ENCODE measurements at places on chromosomes 1 and 21. TPM values are rescaled to one million over a fixed set of nuclear protein-coding genes. Genes with fewer than 3 reads are reported as not detected.
A peak's percentile ranks its signal among the peaks of the same experiment; 100 is the strongest.

DNA sequence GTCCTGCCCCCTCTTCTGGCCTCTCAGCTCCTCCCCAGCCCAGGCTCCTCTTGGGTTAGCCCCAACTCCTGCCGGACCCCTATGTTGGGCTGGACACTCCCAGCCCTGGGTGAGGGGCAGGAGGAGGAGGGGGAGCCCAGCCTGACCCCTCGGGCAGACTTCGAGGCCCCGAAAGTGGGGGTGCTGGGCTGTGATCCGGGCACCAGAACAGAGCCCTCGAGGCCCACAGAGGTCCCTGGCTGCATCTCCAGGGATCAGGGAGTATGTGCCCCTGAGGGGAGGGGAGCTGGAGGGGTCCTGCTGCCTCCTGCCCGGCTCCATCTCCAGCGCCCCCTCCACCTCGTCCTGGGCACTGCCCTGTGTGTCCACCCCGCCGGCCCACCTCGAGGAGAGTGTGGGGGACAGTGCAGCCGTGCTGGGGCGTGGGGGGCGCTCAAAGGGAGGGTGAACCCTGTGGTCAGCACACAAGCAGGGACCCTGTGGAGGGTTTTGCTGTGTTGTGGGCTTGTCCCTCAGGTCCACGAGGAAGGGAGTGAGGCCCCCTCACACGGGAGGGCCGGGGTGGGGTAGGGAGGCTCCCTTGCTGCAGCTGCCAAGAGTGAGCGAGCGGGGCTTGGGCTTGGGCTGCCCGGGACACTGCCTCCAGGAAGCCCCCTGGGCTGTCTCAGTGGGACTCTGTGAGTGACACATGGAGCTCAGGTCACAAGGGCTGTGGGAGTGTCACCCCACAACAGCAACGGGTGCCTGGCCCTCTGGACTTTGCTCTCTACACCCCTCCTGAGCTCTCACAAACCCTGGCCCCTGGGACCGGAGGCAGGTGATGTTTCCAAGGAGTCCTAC, 54.4 kb downstream of the COL18A1 start:
- no peak for DNase-seq

GRCh38 chr1:80447526-80447925, 1353.2 kb upstream of the ADGRL2 start:
- no peak for DNase-seq

GRCh38 chr1:218521414-218522169, 176.5 kb downstream of the TGFB2 start:
- DNase-seq: peak; percentile 48

DNA sequence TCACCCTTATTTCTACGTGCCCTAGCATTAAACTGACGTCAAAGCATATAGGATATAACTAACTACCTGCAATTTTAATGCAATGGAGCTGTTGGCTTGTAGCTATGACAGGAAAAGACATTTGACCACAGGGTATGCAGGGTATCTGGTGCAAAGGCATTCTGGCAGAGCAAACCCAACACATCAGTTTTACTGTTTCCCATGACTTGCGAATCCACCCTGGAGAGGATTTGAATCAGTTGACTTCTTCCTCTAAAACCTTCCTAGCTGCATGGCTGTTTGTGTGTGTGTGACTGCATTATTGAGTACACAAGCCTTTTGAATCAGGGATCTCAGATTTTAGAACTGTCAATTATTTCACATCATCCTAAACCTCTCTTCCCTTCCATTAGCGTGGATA, 41.7 kb upstream of the SYT14 start:
- no peak for DNase-seq

The PBX1 gene
- 169 TPM for total RNA-seq

GRCh38 chr1:154999571-155000410, 2.8 kb upstream of the ZBTB7B start:
- DNase-seq: peak; percentile 64

GRCh38 chr1:3581296-3582036, 29.8 kb downstream of the MEGF6 start:
- DNase-seq: no peak

DNA sequence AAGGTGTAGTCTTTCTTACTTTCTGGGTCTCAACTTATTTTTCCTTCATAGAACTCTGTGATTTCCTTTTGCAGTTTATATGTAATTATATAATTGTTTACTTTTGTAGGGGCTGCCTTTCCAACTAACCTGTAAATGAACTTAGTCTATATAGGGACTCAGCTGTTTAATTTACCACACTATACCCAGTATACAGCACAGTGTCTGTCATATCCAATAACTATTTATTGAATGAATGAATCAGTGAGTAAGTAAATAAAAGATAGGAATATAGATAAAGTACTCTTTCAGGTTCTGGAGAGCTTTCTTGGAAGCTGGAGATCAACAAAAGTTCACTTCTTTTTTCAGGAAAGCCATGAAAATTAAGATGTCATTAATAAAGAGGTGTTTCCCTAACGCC, 174.8 kb downstream of the NTNG1 start:
- DNase-seq: no peak

The FAM167B gene
- 8.3 TPM for total RNA-seq

The PWP2 gene
- 8.3 TPM for total RNA-seq

GRCh38 chr1:64042331-64043100, 160.9 kb upstream of the UBE2U start:
- DNase-seq: no peak

DNA sequence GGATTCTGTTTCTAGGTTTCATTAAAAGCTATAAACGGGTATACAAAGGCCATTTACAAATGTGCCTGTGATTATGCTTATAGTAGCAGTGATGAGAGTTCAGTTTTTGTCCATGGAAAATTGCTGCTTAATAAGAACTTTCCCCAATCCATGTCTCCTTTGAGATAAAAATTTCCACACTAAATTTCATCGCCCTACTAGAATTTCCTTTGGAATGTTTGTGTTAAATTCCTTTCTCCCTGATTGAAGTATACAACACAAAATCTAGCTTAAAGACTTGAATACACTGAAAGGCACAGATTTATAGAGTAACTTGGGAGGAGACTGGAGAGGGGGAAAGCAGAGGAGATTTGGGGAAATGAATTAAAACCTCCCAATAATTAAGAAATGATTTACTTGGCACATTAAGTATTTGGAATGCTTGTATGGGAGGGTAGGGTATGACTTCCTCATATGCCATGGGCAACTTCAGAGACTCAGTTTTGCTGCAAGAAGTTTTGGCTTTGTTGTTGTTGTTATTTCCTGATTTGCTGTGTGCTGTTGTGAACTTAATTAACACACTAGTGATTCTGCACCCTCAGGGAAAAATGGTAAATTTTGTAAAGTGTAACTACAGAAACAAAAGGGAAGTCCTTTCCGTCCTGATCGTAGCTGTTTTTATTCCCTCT, 157.6 kb upstream of the LMO4 start:
- no peak for DNase-seq

The SLC6A17 gene
- total RNA-seq: not detected

DNA sequence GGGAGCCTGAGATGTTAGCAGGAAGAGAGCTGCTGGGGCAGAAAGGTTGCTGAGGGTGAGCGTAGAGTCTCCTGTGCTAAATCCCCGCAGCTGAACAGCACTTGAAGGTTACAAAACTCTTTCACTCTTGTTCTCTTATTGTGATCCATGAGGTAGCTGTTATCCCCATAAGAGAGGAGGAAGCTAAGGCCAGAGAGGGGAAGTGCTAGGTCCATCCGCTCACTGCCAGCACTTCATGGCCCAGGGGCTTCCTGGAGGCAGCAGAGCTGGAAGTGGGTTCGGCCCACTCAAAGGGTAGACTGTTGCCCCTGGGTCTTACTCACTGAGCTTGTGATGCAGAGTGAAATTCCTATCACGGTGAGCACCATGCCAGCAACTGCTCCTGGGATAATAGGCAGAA, 5.6 kb downstream of the TMEM234 start:
- no peak for DNase-seq

DNA sequence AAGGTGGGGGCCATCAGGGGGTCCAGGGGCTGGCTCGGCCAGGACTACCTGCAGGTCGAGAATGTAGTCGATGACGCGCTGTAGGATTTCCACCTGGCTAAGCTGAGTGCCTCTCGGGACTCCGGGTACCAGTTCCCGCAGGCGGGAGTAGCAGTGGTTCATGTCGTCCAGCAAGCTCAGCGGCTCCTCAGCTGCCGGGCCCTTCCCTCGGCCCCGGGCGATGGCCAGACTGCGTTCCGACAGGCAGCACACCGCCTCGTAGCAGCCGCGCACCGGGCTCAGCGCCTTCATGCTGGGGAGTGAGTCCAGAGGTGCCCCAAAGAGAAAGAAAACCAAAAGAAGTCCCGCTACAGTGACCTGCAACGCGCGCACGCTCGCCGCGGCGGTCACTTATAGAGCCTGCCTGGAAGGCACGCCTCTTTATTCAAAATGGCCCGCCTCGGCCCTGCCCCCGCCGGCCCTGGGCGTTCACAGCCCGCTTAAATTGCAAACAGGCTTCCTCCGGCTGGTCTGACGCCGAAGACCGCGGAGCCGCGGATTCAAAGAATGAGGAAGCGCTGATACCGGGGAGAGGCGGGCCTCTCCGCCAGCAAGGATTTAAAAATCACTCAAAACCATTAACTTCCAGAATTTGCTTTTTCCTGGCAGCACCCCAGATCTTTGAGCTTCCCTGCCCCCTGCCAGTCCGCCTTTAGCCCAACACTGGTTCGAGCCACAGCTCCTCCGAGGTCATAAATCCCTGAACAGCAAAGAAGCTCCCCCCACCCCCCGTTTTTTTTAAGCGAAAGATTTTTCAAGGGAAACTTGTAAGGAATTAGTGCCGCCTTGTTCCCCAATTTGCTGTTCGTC, at the start of gene ID3:
Gene ID3, minus strand, starts transcription at position 366 of the 849 bp plus-strand sequence. Its CDS starts 75 bp downstream, at position 291.
- peak; percentile 98 for DNase-seq

DNA sequence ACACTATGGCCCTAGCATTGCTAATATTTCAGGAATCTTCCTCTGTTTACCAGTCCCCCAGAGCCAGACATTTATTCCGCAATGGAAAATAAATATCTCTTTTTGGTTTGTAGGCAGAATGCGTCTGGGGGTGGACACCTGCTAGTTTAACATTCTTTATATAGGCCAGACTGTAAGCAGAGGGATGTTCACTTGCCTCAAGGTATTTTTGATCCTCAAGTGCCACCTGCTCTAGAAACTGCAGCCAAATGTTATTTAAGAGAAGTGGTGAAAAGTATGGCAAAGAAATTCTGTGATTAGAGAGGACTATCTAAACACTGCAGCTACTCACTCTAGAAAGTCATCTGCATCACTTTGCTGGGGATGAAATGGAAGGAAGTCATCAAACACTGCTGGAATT, 164.7 kb downstream of the NEGR1 start:
- DNase-seq: no peak

GRCh38 chr1:231478019-231478785, 50.3 kb upstream of the TSNAX start:
- DNase-seq: no peak

The ADCY10 gene
- 0.13 TPM for total RNA-seq

GRCh38 chr1:77541162-77541545, 141.3 kb downstream of the ZZZ3 start:
- DNase-seq: no peak

The DEGS1 gene
- 30.9 TPM for total RNA-seq

The PROK1 gene
- 9.3 TPM for total RNA-seq

The MPL gene
- 0.55 TPM for total RNA-seq

GRCh38 chr1:34845131-34845901, 14.2 kb downstream of the SMIM12 start:
- no peak for DNase-seq

The WDR47 gene
- total RNA-seq: 18.8 TPM

DNA sequence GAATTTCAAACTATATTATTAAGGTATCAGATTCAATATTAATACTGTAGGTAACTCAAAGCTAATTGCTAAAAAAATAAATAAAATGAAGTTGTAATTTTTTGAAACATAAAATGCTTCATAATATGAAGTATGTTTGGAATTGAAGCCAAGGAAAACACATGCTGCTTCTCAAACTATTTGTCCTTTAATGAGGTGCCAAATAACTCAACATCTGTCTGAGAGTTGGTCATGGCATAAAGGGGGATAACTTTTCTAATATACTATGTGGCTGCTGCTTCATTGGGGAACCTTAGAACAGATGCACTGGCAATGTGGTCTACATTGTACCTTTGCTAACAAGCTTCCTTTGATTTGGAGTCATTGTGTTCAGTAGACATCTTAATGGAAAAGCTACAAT, 96.7 kb downstream of the PDE4B start:
- no peak for DNase-seq

DNA sequence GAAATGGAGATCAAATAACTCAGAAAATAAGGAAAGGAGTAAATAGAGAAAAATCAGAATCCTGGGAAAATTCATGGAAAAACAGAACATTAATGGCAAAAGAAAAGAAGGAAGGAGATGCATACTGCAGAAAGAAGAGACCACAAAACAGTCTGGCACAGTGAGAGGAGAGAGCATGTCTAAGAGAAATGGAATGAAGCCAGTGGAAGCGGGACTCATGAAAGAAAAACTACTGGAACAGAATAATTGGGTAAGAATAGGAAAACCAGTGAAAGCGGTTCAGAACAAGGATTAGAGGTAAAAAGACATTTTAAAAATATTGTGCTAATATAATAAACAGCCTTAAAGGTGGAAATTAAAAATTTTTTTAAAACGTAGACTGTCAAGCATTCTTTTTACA, 93.6 kb upstream of the GREM2 start:
- DNase-seq: no peak

- no peak for DNase-seq
Measured at GRCh38 chr1:67211589-67212563, 45.6 kb downstream of the IL23R start.

GRCh38 chr1:21344750-21345443, 54.6 kb upstream of the ECE1 start:
- no peak for DNase-seq

DNA sequence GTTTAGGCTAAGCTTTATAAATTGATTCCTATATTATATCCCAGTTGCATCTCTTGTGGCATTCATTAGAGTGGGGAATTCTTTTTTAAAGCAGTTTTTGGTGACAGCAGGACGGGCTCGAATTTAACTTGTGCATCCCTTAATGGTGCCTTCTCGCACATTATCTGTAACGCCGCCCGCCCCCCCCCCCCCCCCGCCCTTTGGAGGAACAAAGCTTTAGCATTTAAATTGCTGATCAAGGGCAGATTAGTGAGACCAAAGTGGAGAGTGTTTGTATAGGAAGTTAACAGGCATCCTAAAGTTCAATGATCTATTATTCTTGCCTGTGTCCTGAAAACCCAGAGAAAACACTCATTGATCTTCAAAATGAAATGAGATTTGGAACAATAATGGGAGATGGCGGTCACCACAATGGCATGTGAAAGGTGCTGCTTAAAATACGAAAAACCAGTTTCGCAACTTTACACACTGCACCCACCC, 2.2 kb downstream of the LMO4 start:
- no peak for DNase-seq
